ENCODE measurements at places on chromosomes 6 and 20.

DNA sequence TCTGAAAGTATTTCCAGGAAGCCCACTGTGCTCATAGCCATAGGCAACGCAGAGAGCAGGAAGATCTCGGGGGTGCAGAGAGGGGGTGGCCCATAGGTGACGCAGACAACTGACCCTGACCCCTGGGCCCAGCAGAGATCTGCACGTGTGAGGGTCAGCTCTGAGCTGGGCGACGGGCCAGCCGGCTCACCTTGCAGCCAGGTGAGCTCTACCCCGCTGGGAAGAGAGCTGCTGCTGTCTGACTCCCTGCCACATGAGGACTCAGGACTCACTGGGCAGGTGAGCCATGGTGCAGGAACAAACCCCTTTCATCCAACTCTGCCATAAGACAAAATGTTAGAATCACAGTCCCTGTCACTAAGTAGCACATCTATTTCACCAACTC lies 19.6 kb downstream of the ZBTB46 start:
- no peak for DNase-seq

- no peak for DNase-seq
Measured at GRCh38 chr6:109349419-109349987, 32.8 kb downstream of the CD164 start.

DNA sequence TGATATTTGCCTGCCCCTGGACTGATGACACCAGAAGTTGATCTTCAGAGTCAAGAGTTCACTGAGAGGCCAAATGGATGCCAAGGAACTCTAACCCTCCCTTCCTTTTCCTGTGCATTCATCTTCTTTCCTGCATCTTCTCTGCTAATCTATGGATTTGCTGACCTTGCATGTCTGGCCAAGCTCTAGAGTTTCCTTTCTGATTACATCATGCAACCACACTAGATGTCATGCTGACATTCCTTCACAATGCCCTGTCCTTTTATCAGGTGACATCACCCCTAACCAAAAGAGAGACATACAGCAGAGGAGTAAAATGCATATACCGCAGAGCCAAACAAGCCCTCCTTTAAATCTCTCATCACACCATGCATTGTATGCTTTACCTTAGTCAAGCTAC lies 487.6 kb downstream of the TFAP2A start:
- DNase-seq = no peak

DNA sequence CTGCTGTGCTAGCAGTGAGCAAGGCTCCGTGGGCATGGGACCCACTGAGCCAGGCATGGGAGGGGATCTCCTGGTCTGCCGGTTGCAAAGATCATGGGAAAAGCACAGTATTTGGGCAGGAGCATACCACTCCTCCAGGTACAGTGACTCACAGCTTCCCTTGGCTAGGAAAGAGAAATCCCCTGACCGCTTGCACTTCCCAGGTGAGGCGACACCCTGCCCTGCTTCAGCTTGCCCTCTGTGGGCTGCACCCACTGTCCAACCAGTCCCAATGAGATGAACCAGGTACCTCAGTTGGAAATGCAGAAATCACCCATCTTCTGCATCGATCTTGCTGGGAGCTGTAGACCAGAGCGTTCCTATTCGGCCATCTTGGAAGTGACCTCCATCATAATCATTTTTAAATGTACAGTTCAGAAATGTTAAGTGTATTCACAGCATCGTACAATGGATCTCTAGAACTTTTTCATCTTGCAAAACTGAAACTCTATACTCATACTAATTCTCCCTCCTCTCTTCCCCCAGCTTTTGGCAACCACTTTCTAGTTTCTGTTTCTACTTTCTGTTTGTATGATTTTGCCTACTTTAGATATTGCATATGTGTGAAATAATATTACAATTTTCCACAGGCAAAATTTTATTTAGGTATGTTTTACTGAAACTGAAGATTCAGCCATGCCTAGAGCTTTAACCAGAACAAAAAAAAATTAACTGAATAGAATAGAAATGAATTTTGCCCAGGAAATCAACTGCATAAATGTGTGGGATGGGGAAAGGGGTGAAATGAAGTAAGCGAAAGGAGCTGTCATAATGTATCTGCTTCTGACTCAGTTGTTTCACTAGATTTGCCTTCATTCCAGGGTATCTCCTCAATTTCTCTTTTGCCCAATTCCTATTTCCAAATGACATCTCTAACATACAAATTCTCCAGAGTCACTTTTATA lies 100.0 kb downstream of the RWDD2A start:
- DNase-seq = no peak

GRCh38 chr20:61798632-61799031 lies 267.0 kb downstream of the TAF4 start:
- no peak for DNase-seq
